ENCODE measurements at places on chromosomes 12 and 14.

GRCh38 chr14:57080691-57081090 is 188.0 kb downstream of the EXOC5 start:
- no peak for DNase-seq

GRCh38 chr12:5466521-5466960 is 34.6 kb downstream of the NTF3 start:
- DNase-seq, result no peak

GRCh38 chr14:72052356-72052755 is 120.1 kb downstream of the RGS6 start:
- DNase-seq, result no peak

DNA sequence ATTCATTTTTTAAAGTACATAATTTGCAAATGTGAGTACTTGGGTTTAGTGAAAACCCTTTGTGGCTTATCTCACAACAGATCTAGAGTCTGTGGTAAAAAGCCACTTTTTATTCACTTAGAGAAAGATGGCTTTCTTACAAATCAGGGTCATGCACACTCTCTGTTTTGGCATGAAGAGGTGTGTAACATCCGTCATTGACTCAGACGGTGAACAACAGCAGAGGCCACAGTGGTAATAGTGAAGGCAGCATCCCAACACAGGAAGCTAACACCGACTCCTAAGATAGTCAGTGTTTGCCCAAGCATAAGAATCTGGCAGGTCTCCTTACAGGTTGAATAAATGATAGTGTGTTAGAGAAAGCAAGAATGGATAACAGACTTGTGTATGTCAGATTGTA is 593.0 kb downstream of the SOX5 start:
- no peak for DNase-seq

GRCh38 chr12:111122458-111122878 is 202.1 kb upstream of the MYL2 start:
- DNase-seq, result no peak

DNA sequence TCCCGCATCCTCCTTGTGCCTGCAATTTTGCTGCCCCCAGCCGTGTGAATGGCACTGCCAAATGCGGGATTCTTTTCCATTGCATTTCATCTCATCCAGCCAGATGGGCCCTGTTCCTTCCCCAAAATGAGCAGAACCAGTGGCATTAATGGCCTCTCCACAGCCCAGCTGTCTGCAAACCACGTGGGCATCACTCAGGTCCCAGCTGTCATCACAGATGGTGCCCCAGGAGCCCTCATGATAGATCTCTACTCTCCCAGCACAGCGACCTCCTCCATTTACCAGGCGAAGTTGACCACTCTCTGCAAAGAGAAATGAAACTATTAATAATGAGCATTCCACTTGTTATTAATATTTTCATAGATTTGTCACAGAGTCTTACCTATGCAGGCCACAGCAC is 17.1 kb downstream of the CD163 start:
- DNase-seq, result no peak

DNA sequence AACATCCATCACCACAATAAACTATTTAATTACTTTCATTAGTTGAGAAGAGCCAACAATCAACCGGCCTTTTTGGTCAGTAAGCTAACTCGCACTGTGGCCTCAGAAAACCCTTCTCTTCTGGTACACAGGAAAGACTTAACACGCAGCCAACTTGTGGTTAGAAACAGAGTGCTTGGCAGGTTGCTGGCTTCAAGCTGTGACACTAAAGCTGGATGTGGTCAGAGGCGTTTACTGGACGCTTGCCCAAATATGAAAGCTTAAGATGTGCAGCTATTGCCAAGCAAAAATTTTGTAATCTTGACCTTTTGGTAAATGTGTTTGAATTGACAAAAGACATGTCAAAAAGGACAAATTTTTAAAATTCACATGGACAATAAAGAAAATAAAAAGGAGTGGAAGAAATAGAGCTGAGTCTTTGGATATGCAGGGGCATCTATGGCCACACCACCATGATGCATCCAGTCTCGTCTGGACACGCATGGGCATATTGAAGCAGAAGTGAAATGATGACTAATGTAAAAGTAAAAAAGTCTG is 2.6 kb upstream of the KLRK1 start:
- DNase-seq, result peak; percentile 94
